ENCODE measurements at places on chromosomes 16 and 17.

- DNase-seq, result no peak
These were observed 200.5 kb downstream of the ZFHX3 start for GRCh38 chr16:72847187-72848027.

DNA sequence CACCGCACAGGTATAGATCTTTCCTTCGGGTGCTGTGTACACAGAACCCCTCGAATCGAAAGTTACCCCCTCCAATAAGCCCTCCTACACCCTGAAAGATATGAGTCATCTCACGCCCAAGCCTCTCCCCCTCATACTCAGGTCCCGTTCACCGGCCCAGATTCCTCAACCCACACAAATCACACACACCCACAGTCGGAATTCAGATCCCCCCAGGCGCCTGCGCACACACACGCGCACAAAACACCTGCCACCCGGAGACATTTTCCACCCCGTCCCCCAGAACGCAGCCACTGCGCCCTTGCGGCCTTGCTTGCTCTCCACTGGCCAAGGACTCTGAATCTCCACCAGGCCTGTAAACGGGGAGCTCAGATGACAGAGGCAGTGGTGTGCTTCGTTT, 4.9 kb downstream of the JPH3 start:
- no peak for DNase-seq

DNA sequence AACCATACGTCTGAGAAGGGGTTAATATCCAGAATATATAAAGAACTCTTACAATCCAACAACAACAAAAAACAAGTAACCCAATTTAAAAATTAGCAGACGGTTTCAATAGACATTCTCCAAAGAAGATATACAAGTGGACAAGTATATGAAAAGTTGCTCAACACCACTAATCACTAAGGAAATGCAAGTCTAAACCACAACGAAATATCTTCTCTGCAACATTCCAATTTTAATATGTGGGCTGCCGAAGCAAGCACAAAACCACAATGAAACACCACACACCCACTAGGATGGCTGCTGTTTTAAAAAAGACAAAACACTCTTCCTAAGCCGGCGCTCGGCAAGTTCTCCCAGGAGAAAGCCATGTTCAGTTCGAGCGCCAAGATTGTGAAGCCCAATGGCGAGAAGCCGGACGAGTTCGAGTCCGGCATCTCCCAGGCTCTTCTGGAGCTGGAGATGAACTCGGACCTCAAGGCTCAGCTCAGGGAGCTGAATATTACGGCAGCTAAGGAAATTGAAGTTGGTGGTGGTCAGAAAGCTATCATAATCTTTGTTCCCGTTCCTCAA, 5.9 kb upstream of the SLC13A2 start:
- DNase-seq, result no peak

DNA sequence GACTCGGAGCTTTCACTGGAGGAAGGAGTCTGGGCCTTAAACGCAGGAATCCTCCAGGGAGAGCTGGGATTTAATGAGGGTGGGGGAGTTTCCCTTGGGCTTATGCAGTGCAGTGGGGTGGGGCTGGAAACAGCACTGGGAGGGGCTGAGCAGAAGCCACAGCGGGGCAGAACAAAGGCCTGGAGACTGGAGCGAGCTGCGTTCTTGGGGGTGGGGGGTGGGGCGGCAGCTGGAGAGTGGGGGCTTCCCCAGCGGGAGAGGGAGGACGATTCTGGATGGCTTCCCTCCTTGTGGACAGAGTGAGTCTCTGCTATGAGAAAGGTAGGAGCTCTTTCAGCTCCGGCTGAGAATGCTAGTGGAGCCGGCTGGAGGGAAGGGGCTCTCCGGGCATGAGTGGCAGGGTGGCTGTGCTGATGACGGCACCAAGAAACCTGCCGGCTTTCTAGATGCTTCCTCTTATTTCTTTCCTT, 406.0 kb downstream of the SEC14L1 start:
- no peak for DNase-seq

DNA sequence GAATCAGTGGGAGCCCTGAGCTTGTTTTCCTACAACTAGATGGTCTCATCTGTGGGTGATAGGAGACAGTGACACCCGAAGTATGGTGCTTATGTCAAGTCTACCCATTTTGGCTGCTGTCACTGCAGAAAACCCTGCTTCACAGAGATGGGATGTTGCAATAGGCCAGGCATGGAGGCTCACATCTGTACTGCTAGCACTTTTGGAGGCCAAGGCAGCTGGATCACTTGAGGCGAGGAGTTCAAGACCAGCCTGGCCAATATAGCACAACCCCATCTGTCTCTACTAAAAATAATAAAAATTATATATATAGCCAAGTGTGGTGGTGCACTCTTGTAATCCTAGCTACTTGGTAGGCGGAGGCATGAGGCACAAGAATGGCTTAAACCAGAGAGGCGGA, 2.3 kb upstream of the HERPUD1 start:
- DNase-seq, result no peak

DNA sequence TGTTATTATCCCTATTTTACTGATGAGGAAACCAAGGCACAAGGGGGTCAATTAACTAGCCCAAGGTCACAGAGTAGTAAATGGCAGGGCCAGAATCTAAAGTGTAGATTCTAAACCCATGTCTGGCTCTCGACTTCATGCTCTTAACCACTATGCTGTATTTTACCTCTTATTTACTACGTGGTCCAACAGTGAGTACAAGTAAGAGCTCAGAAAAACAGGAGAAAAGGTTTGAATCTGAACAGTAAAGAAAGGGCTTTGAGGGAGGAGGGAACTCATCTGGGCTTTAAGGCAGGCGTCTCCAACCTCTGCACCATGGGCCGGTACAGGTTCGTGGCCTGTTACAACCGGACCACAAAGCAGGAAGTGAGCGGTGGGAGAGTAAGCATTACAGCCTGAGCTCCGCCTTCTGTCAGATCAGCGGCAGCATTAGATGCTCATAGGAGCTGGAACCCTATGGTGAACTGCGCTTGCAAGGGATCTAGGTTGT, 62.9 kb downstream of the SMURF2 start:
- DNase-seq, result peak; percentile 29

DNA sequence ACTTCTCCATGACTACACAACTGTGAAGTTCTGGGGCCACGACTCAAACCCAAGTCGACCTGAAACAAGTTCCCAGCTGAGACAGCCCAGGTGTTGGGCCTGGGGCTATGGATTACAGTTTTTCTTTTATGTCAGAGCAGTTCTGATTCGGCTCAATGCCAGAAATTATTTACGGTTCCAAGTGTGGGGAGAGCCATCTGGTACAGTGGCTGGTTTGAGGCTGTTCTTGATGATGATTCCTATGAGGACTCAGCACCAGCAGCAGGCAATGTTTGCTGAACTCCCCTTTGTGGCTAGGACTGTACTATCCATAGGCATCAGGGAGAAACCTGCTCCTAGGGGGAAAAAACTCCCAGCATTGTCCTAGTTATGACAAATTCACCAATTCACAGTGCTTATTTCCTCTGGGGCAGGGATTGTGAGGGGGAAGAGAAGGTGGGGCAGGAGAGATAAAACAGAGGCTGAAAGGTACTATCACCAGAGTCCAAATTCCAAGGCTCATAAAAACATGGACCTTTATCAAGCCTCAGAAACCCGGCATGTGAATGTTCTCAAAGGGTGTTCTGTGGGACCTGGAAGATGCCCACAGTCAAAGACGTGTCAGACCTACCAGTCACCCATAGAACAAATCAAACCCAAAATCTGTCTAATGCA, 18.2 kb upstream of the CMTM4 start:
- no peak for DNase-seq

DNA sequence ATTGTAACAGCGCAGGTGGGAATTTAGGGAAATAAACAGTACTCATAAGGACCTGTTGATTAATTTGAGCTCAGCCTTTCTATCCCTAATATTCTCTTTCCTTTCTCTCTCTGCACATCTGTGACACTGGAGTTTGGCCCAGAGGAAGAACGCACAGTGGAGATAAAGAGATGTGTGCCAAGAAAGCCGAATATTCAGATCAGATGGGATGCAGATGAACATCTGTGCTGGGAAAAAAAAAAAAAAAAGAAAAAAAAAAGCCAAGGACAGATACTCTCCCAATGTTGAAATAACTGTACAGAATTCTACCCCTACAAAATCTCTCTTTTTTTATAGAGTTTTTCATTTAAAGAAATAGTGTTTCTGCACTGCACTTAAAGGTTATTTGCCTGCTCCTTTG, 485.4 kb downstream of the KCNJ2 start:
- DNase-seq, result no peak

- DNase-seq, result no peak
These were observed 95.6 kb downstream of the NPIPB11 start for GRCh38 chr16:29310852-29311314.

GRCh38 chr16:81541314-81541713, 96.7 kb downstream of the CMIP start:
- DNase-seq, result no peak

DNA sequence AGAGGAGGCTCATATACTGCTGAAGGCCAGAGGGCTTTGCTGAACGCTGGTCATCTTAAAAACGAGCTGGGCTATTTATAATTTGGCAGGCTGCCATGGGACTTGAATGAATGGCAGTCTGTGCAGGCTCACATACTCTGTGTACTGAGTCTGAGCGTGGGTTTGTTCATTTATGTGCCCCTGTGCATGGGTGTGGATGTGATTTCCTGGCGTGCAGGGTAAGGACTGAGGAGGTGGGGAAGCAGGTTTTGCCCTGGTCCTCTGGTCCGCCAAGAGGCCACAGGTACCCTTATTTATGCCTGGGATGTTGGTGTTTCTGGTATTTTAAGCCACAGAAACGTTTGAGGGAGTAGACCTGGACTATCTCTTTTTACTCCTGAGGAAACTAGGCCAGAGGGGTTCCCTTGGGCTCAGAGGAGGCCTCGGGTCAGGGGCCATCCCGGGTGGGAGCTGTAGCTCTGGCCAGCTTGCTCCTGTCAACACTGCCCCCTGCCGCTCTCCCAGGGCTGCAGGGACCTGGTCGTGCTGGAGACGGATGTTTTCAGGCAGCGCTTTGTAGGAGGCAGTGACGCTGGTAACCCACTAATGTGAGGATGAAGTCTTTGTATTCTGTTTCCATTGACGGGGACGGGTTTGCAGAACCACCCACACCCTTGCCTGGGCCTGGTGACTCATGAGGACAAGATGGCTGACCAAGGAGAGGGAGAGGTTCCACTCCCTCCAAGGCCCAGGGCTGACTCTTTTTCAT, 184.4 kb downstream of the MSI2 start:
- peak; percentile 44 for DNase-seq

DNA sequence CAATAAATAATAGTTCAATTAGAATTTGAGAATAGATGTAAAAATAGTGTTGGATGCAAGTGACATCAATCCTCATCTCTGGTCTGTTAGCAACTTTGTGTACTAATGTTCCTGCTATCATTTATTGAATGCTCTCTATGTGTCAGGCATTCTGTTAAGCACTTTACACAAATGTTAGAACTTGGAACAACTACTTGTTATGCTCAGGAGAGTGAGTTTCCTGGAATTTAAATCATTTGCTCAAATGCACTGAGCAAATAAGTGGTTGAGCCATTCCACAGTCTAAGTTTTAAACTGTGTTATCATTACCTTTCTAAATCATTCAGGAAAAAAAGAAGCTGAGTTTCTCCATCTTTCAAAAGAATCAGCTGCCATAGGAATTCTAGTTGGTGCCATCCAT, 1327.3 kb upstream of the GOT2 start:
- no peak for DNase-seq

DNA sequence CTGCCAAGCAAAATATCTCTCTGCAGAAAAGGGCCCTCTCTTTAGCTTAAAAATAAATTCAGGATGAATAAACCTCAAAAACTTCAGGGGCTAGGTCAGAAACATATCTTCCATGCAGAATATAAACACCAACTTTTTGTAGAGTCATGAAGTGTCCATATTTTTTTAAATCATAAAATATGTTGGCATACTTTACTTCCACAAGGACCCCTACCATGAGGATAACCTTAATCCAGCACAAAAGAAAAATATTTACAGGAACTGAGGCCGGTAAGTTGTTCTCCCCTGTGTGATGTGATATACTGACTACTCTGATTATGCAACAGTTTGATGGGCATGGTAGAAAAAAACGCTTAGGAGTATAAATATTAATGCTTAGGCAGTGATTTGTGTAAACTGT, 264.8 kb upstream of the CDH11 start:
- no peak for DNase-seq

DNA sequence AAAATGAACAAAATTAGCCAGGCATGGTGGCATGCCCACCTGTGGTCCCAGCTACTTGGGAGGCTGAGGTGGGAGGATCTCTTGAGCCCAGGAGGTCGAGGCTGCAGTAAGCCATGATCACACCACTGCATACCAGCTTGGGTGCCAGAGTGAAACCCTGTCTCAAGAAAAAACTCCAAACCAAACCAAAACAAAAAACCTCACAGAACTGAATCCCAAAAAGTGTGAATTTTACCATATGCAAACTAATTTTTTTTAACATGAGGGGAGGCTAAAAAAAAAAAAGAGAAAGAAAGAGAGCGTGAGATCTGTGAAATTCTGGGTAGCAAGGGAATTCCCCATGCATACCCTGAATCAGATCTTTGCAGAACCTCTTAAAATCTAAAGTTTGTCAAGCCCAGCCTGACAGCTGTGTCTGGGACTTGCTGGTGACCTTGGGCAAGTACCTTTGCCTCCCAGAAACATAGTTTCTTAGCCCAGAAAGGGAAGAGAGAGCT, 17.1 kb upstream of the CDH1 start:
- DNase-seq, result no peak

GRCh38 chr16:88552166-88552565, 18.0 kb upstream of the ZC3H18 start:
- no peak for DNase-seq

- DNase-seq, result no peak
These were observed 8.2 kb downstream of the SPNS2 start for GRCh38 chr17:4506892-4507291.

DNA sequence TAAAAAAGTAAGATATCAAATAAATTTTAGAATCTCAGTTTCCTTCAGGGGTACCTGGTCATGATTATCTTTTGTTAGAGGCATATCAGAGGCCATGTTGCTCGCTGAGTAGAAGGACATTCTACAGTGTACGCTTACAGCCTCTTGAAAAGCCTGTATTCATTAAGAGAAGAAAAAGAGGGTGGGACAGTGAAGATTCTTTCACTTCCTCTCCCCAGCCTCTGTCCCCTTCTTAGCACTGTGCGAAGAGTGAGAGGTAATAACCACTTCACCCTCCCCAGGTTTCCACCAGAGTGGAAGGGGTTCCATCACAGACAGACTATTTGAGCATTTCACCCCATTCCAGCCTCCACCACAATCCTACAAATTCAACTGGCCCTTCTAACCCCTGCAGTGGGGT, 4.8 kb upstream of the LPO start:
- no peak for DNase-seq

DNA sequence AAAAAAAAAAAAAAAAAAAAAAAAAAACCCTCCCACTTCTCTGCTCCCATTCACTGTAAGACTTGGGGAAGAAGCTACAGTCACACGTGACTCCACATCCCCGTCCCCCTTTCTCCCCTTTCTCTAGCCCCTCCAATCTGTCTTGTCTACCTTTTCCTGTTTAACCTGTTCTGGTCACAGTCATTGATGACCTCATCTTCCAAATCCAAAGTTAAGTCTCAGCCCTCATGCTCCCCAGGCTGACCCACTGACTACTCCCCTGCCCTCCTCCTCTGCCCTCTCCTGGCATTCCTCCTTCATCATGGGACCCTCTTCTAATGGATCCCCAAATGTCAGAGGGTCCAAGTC, 1.6 kb upstream of the CDH5 start:
- no peak for DNase-seq
